ENCODE measurements at places on chromosomes 11 and 22.

- DNase-seq = peak; percentile 17
Measured at GRCh38 chr11:59247531-59248227, 35.0 kb upstream of the MPEG1 start.

- no peak for DNase-seq
Measured at GRCh38 chr11:114276077-114276476, 20.1 kb upstream of the NNMT start.

- no peak for DNase-seq
Measured at GRCh38 chr11:98434296-98434695, 586.5 kb upstream of the CNTN5 start.

GRCh38 chr11:134915212-134915611 lies 503.2 kb upstream of the B3GAT1 start:
- DNase-seq = no peak

DNA sequence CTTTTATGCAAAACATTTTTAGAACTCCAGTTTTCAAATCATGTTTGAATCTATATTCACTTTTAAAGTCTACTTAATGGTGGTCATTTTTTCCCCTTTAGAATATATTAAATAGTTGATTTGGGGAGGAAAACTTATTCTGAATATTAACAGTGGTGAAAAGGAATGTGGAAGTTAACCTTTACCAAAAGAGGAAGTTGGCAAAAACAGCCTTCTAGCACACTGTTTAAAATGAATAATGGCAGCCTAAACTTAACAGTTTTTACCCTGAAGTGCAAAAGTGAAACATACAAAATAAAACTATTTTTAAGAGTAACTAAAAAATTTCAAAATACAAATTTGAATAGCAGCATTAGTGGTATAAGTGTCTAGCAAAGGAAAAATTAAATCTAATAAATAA lies 86.4 kb downstream of the GRK3 start:
- no peak for DNase-seq

DNA sequence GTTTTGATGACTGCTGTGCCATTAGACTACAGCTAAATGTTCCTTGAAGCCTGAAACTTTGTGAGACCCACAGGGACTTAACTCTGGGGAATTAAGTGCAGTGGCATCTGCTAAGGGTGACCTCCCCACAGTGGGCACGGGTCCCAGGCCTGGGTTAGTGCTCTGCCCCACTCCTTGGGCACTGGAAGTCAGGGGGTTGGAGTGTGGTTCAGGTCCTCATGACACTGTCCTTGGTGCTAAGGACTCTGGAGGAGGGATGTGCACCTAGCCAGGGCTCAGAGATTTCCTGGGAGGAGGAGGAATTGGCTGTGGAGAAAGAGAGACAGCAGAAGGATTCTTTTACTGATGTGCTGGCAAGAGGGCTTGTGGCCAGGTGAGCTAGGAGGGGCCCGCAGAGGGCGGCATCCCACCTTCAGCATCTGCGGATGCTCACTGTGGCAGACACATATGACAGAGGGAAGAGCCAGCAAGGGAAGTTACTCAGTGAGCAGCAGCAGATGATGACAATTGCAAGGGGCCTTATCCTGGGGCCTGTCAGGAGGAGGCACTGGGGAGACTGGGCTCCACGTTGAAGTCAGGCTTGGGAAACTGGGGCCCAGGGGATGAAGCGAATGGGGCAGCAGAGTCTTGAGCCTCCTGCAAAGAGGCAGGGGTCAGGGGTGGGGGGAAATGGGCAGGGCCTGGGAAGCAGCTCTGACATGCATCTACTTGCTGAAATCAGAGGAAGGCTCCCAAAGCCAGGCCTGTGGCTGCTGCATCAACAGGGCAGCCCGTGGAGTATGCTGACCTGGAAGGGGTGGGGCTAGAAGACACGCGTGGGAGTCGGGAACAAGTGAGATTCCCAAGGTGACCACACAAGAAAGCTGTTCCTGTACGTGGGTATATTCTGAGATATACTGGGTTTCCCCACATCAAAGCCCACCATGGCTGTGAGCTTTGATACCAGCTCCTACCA lies 144.0 kb downstream of the MPPED1 start:
- no peak for DNase-seq

DNA sequence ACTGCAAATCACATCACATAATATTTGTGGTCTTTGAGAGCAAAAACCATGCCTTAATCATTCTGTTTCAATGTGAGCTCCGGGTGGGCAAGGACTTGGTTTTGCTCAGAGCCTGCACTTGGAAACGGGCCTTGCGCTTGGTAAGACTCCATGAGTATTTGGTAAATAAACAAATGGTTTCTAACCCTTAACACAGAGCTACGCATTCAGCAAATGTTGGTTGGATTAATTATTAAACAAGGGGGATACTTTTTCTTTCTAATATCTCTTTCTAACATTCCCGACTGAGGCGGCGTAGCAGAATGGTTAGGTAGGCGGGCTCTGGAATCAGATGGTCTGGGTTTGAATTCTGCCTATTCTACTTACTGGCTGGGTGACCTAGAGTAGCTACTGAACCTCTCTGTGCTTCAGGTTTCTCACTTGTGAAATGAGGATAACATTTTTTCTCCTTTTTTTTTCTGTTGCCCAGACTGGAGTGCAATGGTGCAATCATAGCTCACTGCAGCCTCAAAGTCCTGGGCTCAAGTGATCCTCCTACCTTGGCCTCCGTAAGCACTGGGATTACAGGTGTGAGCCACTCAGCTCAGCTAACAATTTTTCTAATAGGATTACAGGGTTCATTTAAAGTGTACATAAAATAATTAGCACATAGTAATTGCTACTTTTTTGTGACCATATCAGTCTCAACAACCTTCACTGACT lies 3.4 kb upstream of the FAM83F start:
- no peak for DNase-seq

DNA sequence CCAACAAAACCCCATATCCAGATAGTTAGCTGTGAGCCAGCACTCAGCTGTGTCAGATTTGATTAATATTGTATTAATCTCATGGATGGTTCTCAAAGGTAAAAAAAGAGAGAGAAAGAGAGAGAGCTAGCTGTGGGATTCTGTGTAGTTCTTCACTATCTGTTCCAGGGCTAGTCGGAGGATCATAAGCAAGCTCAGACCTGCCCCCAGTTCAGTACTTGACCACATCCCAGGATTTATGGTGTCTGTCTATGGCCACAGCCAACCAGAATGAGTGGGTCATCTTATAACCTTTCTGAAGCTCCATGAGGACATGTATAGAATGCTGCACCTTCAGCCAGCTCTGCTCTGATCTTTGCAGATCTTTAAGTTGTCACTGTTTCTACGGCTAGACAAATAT lies 13.5 kb upstream of the B3GNT6 start:
- DNase-seq = no peak

DNA sequence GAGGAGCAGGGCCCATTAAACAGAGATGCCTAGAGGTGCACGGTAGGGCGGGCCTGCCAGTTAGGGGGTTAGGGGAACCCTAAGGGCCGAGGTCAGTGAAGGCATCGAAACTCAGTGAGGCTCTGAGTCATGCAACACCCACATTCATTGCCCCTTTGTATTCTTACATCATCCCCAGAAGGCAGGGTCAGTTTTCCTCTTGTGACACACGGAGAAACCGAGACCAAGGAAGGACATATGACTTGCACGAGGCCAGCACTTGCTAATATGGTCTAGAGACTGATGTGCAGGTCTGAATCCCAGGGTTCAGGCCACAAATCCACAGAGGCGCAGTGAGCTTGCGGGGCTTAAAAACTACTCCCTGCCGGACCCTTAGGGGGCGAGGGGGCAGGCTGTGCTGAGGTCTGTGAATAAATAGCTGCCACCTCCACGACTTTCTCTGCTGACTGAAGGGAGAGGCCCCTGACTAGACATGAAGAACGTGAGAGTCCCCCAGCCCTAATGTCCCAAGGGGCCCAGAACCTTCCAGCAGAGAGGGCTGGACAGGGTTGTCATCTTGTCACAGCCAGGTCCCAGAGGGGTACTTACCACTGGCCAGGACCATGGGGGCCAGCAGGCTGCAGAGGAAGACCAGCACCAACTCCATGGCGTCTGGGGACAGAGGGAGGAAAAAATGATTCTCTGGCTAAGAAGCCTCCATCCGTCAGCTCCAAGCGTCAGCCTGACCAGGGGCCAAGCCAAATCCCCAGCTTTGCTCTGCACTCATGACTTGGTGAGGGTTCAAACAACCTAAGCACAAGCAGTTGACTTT lies 17.8 kb upstream of the FXYD2 start:
- no peak for DNase-seq

- DNase-seq = no peak
Measured at GRCh38 chr11:45104006-45104789, 42.2 kb upstream of the PRDM11 start.

DNA sequence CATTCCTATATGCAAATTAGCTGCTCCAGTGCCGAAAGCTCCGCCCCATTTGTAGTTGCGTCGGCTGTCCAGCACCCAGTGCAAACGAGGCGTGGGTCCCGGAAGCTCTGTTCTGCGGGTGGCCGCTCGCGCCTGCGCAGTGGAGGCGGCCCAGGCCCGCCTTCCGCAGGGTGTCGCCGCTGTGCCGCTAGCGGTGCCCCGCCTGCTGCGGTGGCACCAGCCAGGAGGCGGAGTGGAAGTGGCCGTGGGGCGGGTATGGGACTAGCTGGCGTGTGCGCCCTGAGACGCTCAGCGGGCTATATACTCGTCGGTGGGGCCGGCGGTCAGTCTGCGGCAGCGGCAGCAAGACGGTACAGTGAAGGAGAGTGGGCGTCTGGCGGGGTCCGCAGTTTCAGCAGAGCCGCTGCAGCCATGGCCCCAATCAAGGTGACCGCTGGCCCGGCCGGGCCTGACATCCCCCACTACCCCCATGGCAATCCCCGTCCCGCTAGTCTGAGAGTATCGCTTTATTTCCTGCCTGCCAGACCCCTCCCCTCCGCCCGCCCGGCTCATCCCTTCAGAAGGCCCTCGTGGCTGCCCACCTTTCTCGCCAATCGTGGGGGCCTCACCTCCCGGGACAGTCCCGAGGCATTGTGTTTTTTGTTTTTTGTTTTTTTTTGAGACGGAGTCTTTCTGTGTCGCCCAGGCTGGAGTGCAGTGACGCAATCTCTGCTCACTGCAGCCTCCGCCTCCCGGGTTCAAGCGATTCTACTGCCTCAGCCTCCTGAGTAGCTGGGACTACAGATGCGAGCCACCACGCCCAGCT lies at the start of gene PRDX5:
TSS of gene PRDX5 (plus strand) at position 161 of the 805 bp plus-strand sequence. CDS start at position 256, 95 bp downstream.
- DNase-seq = peak; percentile 97

DNA sequence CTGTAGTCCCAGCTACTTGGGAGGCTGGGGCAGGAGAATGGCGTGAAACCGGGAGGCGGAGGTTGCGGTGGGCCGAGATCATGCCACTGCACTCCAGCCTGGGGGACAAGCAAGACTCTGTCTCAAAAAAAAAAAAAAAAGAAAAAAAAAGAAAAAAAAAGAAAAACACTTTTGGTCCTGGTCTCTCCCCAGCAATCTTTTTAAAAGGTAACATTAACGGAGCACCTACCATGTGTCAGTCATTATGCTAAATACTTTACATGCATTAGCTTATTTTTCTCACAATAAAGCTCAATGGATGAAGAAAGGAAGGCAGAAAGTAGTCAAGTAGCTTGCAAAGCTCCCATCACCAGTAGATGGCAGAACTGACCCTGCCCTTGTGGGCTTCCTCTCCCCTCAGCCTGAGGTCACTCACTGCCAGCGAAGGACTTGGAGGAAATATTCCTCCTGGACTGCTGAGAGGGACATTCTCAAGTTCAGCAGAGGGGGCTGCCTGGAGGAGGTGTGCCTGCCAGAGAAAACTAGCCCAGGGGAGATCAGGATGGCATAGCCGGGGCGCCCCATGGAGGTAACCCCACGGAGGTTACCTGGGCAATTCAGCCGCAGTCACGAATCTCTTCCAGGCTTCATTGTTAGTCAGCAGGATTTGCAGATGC lies 15.5 kb downstream of the APOL3 start:
- DNase-seq = peak; percentile 50

- no peak for DNase-seq
Measured at GRCh38 chr22:46557736-46558480, 20.5 kb upstream of the CELSR1 start.

GRCh38 chr11:92141159-92141558 lies 83.5 kb upstream of the FAT3 start:
- no peak for DNase-seq

DNA sequence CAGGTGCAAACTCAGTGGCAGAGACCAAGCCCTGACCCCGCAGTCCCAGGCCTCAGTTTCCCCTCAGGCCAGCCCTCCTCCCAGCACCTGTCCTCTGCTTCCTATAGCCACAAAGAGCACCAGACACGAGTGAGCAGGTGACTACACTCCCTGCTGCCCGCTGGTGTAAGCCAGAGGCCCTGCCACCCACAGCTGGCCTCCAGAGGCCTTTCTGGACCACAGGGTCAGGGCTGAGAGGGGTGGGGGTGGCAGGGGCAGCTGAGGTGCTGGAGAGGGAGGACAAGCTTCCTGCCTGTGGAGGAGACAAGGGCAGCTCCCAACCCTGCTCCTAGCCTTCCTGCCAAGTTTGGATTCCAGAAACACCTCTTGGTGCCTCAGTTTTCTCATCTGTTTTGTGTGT lies 31.3 kb upstream of the WNT7B start:
- no peak for DNase-seq

GRCh38 chr11:8031248-8032115 lies 44.3 kb downstream of the EIF3F start:
- DNase-seq = no peak

GRCh38 chr11:21464601-21465193 lies 728.2 kb upstream of the ANO5 start:
- DNase-seq = no peak

DNA sequence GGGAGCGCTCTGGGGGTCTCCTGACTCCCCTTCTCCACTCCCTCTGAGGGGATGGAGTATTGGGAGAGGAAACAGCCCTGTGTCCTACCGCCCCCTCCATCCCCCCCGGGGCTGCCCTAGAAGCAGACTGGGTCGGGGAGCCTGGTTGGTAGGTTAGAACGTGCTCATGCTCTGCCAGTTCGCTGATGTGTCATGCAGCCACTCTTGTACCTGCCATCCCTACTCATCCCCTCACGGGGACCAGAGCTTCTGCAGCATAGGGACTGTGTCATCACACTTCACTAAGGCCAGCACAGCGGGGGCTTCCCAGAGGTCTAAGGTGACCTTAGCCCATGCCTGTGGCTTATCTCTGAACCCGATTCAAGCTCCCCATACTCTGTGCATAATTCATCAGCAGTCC lies 4.7 kb downstream of the KCNJ1 start:
- DNase-seq = no peak

DNA sequence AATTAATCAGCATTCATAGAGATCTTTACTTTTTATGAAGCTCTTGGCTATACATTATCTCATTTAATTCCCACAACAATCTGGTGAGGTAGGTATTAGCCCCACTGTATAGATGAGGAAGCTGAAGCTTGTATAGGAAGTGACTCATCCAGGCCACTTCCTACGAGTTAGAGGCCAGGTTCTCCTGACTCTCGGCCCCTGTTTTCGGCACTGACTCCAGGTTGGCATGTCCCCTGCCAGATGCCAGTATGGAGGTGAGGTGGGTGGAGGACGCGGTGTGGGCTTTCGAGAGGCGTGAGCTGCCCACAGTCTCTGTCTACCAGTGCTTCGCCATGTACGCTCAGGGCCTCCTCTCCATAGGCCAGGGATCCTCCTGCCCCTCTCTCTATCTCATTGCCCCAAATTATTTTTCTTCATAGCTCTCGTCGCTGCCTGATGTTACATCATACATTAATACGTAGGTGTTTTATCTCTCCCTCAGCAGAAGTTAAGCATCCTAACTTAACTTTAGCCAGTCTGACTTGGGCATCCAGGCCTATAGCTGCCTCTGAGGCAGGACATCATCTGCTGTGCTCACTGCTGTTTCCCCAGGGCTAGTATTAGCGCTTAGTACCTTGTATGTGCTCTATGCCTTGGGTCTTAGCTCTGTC lies 9.0 kb downstream of the DGAT2 start:
- no peak for DNase-seq
